Hindlimb muscle (tissue), 1 donor: ENCODE measurements at places on chromosomes 1 and 21. TPM values are rescaled to one million over a fixed set of nuclear protein-coding genes. Genes with fewer than 3 reads are reported as not detected.

The IL19 gene
- not detected for polyA plus RNA-seq

DNA sequence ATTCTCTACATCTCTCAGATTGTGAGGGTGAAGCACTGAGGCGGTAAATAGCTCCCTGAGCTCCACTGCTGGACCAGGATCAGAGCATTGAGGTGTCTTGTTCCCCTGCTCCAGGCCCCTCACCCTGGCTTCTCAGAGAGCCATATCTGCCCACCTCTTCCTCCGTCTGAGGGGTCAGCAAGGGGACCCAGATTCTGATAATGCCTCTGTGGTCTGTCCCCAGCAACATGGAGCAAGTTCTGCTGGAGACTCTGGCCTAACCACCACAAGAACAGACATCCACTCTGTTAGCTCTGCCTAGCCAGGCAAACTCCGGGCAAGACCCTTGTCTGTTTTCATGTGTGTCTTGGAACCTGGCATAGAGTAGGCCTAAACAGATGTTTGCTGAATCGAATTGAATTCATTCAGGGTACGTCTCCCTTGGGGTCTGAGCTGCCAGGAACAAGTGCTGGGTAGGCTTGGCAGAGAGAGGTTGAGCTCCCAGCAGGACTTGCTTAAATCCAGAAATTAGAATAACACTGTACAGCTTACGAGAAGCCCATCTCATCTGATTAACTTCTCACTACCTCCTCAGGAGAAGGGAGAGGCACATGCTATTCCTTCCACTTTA, 2.3 kb downstream of the TRAF5 start:
- DNase-seq: no peak

DNA sequence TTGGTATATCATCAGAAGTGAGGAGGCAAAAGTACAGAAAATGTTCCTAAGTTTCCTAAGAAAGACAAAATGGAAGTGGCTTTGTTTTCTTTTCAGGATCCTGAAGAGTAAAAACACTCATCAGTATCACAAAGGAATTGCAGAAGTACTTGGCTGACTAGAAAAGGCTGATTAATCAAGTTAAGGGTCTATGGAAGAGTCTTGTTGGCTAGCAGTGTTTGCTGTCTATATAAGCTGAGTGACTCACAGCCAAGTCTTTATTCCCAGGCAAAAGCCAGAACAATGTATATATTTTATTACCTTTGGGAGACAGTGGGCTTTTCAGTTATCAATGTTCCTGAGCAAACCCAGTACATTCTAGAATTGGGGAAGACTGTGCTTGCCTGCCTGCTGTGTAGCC, 777.0 kb downstream of the PLA2G4A start:
- no peak for DNase-seq

DNA sequence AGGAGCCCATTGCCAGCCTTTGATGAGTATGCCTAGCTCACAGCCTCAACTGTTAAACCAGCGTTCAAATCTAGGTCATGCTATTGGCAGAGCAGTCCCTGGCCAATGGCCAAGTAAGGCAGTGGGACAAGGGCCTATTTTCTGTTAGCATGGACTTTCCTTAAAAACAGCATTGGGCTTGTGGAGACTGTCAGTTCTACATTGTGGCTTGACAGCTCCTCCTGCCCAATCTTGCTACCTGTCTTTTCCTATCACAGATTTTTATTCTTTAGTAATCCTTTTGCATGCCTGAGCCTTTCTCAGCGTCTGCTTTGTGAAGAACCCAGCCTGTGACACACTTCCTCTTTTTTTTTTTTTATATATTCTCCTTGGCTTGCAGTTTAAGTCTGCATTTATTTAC, 56.4 kb downstream of the DIP2A start:
- peak; percentile 23 for DNase-seq

DNA sequence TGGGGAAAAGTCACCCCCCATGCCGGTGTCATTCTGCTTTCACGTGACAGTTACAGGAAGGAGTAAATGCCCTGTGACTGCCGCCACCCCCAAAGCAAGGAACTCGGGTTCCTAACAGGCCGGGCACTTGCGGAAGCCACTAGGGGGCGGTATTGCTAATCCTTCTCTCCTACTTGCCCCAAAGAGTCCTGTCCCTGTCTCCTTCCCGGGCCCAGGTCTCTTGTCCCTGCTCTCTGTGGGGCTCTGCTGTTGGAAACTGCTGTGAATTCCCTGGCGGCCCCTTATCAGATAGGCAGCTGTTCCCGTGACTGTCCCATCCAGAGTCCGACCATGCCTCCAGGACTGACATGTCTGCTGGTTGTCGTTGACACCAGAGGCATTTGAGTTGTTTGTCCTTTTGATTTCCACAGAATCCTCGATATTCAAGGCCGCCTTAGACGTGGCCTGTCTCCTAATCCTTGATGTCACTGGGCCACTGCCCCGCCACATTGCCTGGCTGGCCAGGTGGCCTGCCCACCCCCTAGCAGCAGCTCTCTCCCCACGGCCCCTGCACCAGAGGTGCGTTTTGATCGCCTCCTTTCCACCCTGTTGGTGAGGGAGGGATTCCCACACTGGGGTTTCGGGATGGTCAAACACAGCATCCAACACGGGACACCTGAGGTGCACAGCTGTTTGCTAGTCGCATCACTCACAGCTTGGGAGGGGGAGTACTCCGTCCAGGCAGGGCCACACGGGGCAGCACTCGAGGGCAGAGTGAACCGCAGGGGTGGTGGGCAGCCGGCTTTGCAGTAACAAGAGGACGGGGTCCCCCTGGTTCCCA, 37.3 kb downstream of the CHAF1B start:
- no peak for DNase-seq

DNA sequence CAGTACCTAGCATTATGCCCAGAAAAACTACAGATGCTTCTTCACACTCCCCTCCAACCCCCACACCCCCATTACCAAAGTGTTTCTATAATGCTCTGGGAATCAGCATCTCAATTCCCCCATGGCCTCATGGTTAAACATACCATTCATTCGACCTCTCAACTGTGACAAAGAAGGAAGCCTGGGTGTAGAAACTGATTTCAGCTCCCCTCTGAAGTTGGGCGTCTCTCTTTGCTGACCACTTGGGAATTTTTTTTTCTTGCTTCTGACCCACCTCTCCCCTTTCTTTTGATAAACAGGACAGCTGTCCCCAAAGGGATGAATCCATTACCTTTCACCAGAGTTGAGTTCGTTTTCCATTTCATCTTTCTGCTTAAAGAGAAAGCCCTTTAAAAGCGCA, 116.4 kb upstream of the HOOK1 start:
- DNase-seq: no peak
